ENCODE measurements at places on chromosomes 1 and 21. TPM values are rescaled to one million over a fixed set of nuclear protein-coding genes. Genes with fewer than 3 reads are reported as not detected.

Gene OR2T2
- total RNA-seq, result 0.31 TPM

Gene FNDC10
- 9.6 TPM for total RNA-seq

Gene FCRL5
- total RNA-seq, result 0.41 TPM

Gene C1orf53
- 9.9 TPM for total RNA-seq

Gene AMY1B
- not detected for total RNA-seq

Gene GBP1
- total RNA-seq, result 13.3 TPM

Gene ASCL5
- total RNA-seq, result 3.7 TPM

Gene FAM229A
- total RNA-seq, result 6.5 TPM

Gene PSMG1
- total RNA-seq, result 78.9 TPM

Gene MYBPH
- not detected for total RNA-seq

Gene BRDT
- total RNA-seq, result 0.62 TPM

Gene SIPA1L2
- total RNA-seq, result 34.2 TPM

Gene SMYD3
- 39.7 TPM for total RNA-seq

Gene LCE1F
- total RNA-seq, result not detected

Gene FCAMR
- total RNA-seq, result 0.49 TPM

Gene TEX38
- 0.72 TPM for total RNA-seq

Gene CLDN19
- 0.22 TPM for total RNA-seq

Gene KIF17
- 5.3 TPM for total RNA-seq

Gene PEAR1
- total RNA-seq, result 2.8 TPM

Gene TCEA3
- total RNA-seq, result 2.1 TPM

Gene GSTM5
- 0.98 TPM for total RNA-seq

Gene UBASH3A
- not detected for total RNA-seq

Gene SLC45A3
- total RNA-seq, result 2.5 TPM

Gene LRRN2
- 24.4 TPM for total RNA-seq

Gene OR2W3
- 0.52 TPM for total RNA-seq

Gene KLF17
- total RNA-seq, result 0.62 TPM

Gene C1orf185
- not detected for total RNA-seq

Gene KRTAP10-11
- not detected for total RNA-seq

Gene CD84
- total RNA-seq, result 2.3 TPM

Gene AGRN
- total RNA-seq, result 72.7 TPM

Gene SLFNL1
- 0.51 TPM for total RNA-seq

Gene PROK1
- total RNA-seq, result 0.27 TPM

Gene PADI1
- 1.1 TPM for total RNA-seq

Gene KRTAP13-2
- total RNA-seq, result 0.29 TPM

Gene SLAMF6
- total RNA-seq, result 0.13 TPM

Gene RUNX1
- total RNA-seq, result 49.0 TPM

Gene SLC25A34
- total RNA-seq, result 3.2 TPM

Gene WNT3A
- total RNA-seq, result 0.18 TPM

Gene LENEP
- 3.4 TPM for total RNA-seq

Gene PLA2G2D
- total RNA-seq, result not detected

Gene CRNN
- total RNA-seq, result 0.17 TPM

Gene MAGI3
- 17.3 TPM for total RNA-seq

Gene RAB7B
- 0.25 TPM for total RNA-seq
